ENCODE measurements at places on chromosomes 2 and 18.

DNA sequence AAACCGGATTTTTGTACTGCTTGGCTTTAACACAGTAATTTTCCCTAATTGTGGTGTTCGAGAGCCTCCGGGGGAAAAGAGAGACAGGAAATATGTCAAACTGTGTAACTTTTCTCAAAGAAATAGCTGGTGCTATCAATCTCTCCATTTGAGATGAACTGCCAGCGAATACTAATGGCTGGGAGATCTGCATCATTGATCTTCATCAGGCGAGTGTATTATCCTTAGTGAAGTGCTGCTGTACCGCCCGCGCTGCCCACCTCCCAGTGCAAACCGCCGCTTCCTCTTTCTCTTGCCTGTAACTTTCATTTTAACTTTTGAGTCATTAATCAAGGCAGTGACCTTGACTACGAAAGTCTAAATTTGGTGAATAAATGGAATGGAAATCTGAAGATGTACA lies 246.1 kb upstream of the ST6GAL2 start:
- DNase-seq = no peak

DNA sequence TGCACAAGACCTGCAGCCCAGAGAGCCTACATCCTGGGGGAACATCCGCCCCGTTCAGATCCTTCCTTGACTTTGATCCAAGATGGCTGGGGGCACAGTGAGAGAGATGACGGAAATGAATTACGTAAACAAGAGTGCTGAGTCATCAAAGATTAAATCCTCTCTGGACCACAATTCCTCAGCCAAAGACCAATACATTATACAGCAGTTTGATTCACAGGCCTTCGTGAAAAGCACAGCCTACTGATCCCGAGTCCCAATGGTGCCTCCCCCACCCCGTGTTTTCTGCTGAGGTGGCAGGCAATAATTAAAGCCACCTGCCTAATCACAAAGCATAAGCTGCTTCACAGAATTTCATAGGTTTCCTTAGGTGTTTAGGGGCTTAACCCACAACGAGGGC lies 43.0 kb downstream of the MYO5B start:
- no peak for DNase-seq

DNA sequence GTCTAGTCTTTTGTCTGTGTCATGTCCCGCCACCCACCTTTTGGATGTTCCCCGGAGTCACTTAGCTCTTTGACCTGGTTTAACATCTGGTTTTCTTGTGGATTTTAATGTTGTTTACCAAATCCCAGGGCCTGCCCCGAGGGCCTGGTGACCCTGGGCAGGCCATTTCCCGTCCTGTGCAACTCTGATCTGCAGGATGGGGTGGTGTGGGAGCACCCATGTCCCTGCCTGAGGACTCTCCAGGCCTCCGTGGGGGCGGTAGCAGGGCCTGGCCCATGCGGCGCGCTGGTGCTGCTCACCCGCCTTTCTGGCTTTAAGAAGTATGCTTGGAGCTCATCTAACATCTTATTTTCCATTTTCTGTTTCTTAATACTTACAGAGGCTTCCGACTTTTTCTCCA lies 10.7 kb downstream of the RAMP1 start:
- DNase-seq = no peak

- peak; percentile 81 for DNase-seq
These were observed 11.7 kb upstream of the ACYP2 start for GRCh38 chr2:54103454-54104314.

All from RWPE2 (cell line).